Esophagus squamous epithelium (tissue), 5 donors: ENCODE measurements at places on chromosomes 6 and 20.

DNA sequence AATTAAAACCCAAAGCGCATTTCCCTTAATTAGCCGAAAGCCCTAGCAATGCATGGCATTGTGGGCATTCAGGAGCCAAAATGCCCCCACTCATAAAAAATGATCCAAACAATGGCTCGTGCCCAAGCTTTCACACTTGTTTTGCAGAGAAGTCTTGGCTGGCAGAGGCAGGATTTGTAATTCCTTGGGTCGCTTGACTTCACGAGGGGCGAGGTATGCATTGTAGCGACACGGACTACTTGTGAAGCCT lies 613 bp upstream of the SASH1 start:
- DNase-seq = no peak

DNA sequence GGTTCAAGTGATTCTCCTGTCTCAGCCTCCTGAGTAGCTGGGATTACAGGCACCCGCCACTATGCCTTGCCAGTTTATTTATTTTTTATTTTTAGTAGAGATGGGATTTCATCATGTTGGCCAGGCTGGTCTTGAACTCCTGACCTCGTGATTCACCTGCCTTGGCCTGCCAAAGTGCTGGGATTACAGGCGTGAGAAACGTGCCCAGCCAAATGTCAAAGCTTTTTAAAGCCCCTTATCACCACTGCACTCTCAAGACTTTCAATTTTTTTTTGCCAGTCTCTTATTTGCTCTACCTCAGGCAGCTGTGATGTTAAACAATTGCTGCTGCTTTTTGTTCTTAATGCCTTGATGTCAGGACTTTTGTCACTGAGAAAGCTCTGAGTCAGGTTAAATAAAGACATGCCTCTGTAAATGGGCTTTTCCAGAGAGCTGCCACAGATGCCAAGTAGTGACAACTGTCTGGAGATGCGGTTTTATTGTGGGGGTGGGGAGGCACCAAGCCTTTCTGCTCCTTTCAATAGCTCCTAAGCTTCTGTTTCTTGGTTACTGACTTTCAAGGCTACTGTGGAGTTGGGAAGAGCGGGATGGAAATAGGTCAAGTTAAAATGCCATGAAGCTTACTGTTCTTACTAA lies 29.2 kb downstream of the RSPH3 start:
- DNase-seq = no peak

GRCh38 chr20:34705008-34705396 lies 858 bp downstream of the TP53INP2 start:
- DNase-seq = no peak

DNA sequence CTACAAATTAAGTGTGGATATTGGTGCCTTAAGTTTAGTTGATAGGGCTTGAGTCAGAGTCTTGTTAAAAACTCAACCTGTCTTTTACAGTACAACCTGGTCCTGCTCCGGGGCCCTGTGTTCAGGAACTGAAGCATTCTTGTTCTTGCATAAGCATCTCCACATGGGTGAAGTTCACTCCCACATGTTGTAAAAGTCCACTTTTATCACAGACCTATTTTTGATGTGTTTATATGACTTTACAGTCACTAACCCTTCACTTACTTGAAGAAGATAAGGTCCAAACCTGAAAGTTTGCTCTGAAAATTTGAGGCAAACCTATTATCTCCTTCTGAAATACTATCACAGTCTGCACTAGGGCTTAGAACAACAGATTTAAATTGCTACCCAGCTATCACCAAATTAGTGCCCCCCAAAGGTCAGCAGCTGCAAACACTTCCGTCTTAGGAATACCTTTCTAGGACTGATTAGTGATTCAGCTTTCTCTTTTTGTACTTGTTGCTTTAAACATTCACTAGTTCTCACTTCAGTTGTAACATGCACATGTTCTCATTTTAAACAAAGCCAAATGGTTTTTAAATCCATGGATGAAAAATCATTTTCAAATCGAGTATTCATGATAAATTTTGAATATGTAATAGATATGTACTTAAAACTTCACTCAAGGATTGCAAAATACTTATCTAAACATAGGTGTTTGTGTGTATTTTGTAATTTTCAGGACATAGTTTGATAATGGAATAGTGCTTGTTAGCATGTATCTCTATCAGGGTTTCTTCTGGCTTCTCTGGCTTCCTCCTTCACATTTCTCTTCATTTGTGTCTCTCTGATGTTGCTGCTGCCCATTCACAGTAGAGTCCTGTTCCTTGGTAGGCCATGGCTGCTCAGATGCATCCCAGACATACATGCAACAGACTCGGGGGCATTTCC lies 469.8 kb upstream of the SOX4 start:
- DNase-seq = no peak

DNA sequence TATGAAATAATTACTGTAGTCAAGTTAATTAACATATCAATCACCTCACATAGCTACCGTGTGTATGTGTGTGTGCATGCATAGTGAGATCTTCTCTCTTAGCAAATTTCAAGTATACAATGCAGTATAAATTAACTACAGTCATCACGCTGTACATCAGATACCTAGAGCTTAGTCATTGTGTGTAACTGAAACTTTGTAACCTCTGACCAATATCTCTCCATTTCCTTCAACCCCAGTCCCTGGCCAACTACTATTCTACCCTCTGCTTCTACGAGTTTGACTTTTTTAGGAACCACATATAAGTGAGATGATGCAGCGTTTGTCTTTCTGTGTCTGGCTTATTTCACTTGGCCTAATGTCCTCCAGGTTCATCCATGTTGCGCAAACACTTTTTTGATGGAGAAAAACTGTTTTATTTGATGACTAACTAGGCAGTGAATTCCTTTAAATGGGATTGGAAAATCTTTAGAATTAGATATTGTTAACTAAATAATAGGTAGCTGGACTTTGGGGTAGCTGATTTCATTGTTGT lies 459.5 kb downstream of the DHX35 start:
- no peak for DNase-seq

DNA sequence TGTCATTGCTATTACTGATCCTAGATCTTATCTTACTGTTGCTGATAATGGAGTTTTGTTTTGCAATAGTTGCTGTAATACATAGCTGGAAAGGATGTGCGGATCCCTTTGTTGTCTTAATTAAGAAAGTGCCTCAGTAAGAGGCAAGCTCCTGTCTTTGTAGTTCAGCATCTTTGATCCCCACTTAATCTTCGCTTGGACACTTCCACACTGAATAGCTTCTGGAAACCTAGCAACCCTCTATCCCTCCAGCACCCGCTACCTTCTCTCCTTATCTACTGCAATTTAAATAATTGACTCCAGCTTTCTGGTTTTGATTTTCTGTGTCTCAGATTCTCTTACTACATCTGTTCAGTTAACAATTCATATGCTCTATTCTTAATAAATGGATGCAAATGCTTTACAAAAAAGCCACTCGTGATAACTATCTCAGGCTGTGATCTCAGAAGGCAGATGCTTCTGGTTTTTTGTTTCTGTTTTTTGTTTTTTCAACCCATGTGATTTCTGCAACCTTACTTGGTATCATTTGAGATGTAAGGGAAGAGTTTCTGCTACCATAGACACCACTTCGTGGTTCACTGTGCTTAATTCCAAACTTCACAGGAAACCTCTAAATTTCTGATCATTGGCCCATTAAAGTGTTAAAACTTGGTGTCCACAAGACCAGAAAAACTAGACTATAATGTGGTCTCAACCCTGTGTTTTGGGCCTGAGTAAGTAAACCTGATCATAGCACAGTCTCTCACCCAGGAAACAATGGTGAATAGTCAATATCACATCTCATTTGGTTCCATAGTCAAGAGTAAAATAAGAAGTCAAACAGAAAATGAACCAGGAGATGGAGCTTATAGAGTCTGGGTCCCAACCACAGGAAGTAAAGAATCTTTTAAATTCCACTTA lies 352.1 kb upstream of the SOX4 start:
- no peak for DNase-seq

DNA sequence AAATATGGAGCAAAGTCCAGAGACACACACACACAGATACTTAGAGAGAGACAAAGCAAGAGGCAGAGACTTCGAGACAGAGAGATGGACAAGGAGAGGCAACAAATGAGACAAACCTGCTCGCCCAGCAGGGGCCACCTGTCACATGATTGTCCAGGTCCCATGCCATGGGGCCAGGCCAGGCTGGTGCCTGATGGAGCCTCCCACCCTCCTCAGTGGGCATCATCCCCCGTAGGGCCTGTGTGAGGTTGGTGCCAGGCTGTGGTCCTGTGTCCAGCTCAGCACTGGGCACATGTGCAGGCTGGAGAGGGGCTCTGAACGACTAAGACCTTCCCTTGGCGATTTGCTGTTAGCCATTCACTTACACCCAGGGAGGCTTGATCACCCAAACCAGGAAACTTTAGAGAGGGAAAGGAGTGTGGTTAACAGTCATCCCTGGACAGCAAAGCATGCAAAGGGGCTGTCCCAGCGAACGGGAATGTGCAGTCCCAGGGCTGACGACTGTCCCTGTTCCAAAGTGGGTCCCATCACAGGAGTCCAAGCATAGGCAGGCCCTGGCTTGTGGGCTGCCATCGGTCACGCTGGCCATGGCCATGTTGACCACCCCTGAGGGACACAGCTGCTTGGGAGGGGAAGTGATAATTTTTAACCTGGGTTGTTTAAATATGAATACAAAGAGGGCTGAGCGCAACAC lies 38.4 kb upstream of the PHACTR3 start:
- no peak for DNase-seq

- DNase-seq = no peak
Measured at GRCh38 chr6:125203395-125203794, 49.8 kb downstream of the TPD52L1 start.

GRCh38 chr6:73108949-73109348 lies 116.3 kb downstream of the KHDC1L start:
- DNase-seq = no peak

DNA sequence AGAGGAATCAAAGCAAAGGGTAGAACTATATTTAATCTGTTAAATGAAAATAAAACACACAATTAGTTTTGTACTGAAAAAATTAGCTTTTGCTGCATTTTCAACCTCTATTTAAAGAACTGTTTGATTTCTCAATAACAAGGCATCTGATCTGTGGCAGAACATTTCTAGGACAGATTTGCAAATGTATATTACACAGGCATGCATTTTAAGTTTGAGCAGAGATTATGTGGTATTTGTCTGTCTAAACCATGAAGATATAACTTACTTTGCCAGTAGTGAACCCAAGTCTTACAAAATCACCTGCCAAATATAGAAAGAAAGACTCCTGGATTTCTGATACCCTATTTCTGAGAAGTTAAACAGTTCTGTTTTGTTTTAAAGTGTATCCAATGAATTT lies 71.9 kb downstream of the TFAP2B start:
- no peak for DNase-seq

GRCh38 chr6:156840606-156841005 lies 63.4 kb downstream of the ARID1B start:
- DNase-seq = no peak

DNA sequence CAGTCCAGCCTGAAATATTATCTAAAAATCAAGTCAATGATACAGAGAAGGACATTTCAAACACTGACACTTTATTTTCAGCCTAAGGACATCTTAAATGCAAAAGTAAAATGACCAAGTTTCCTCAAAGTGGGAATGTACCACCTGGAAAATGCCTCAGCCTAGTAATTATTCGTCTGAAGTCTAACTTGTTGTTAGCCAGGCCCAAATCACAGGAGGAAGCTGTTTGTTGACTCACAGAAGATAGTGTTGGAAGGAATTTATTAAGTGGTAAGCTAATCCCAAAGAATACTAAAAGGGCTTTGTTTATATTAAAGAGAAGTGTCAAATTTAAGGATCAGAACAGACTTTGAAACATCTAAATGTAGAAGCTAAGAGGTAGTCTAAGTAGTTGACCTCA lies 2.5 kb downstream of the PDE7B start:
- no peak for DNase-seq

DNA sequence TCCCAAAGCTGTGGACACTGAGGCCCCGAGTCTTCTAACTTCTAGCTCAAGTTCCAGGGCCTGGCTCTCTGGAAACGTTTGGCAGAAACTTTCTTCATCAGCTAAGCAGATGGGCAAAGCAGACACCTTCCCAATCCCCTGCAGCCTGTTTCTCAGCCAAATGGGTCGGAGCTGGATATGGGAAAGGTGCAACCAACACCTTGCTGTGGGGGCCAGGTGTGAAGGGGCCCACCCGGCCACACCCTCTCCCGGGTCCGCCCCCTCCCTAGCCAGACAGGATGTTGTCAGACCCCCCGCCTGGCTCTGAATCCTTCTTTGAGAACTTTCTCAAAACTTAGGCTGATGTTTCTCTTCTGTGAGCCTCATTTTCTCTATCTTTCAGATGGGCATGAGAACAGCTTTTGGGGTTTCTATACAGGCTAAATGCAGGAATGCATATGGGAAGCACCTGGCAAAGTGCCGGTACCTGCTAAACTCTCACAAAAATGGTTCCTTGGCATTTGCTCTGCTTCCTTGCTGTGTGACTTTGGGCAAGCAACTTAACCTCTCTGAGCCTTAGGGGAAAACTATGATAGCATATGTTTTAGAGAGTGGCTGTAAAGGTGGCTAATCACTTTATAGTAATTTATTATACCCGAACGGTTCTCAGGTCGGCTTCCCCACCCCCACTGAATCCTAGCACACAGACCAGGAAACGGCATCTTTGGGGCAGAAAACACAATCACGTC lies 1.8 kb downstream of the SNAI1 start:
- DNase-seq = no peak

- DNase-seq = no peak
Measured at GRCh38 chr6:41283600-41283999, 2.9 kb downstream of the TREM1 start.

GRCh38 chr6:11650025-11650696 lies 112.6 kb downstream of the TMEM170B start:
- DNase-seq = no peak

- no peak for DNase-seq
Measured at GRCh38 chr6:87436435-87436834, 28.7 kb downstream of the CFAP206 start.

- DNase-seq = no peak
Measured at GRCh38 chr6:122268394-122268793, 131.1 kb upstream of the HSF2 start.

- DNase-seq = no peak
Measured at GRCh38 chr6:7992002-7992815, 72.0 kb downstream of the BLOC1S5 start.

GRCh38 chr20:61913423-61914225 lies 152.1 kb downstream of the TAF4 start:
- DNase-seq = no peak

DNA sequence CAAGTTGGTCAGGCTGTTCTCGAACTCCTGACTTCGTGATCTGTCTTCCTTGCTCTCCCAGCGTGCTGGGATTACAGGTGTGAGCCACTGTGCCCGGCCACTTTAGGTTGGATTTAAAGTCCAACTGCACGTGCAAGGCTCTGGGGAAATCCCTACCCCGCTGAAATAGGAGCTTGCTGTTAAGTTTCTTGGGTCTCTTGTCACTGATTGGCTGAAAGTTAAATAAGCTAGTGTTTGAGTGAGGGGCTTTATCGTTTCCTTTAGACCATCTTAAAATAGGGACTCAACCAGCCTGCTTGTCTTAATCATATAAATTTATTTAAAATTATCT lies 11.1 kb upstream of the SERINC1 start:
- DNase-seq = no peak

GRCh38 chr6:46734867-46735719 lies at the start of gene PLA2G7:
Gene PLA2G7, minus strand, starts transcription at chr6:46735375. Its CDS starts 12,484 bp downstream, at chr6:46722891.
- DNase-seq = no peak
